CD14-positive monocyte (primary cell): ENCODE measurements at places on chromosomes 7 and 10.

GRCh38 chr10:48245977-48246376 lies 28.5 kb downstream of the FRMPD2 start:
- DNase-seq: no peak

GRCh38 chr7:129218514-129219062 lies 6.2 kb upstream of the AHCYL2 start:
- DNase-seq: peak; percentile 78

DNA sequence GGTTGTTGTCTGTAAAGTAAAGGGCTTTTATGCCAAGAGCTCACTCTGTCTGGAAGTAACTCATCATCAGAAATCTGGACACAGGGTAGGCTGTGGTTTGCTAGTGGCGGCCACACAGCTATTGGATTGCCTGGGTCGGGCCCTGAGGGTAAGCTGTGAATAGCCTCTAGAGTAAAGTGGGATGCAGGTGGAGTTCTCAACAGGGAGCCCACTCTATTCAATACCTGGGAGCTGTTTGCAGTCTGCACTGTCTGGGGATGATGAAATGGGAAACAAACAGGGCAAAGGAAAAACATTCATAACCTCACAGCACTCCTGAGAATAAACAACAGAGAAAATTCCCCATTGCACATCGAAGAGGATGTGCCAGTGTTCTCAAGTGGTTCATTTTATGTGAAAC lies 582.6 kb downstream of the CALN1 start:
- no peak for DNase-seq

DNA sequence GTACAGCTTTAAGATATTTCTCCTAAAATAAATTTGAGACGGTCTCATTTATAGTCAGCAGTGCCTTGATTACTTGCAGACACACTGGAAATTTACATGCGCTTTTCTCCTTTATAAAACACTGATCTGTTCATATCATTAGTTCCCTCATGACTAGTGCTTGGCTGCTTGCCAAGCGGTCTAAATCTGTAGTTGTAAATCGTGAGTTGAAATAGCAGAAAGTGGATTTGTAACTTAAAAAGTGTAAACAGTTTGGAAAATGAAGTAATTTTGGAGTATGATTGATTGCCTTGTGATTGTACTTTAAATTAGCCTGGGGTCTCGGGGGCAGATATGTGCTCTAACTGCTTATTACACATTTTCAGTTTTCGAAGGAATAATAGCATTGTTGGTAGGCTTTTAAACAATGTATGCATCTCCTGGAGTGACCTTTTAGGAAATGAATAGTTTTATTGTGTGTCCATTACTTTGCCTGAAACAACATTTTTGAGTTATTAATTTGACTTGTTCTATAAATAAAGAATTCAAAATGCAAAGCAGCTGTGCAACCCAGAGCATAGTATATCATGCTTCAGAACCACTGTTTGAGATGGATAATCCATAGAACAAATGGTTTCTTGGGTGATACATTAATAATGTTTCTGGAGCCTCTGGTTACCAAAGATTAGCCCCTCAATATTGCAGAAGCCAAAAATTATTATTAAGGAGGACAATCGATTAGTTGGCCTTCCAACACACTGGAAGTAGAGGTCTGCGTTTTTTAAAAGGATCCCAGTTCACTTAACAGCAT lies 73.3 kb downstream of the ARID5B start:
- DNase-seq: no peak

GRCh38 chr7:70142247-70142932 lies 544.1 kb downstream of the AUTS2 start:
- DNase-seq: no peak

- no peak for DNase-seq
Measured at GRCh38 chr7:136074843-136075242, 97.7 kb upstream of the MTPN start.

DNA sequence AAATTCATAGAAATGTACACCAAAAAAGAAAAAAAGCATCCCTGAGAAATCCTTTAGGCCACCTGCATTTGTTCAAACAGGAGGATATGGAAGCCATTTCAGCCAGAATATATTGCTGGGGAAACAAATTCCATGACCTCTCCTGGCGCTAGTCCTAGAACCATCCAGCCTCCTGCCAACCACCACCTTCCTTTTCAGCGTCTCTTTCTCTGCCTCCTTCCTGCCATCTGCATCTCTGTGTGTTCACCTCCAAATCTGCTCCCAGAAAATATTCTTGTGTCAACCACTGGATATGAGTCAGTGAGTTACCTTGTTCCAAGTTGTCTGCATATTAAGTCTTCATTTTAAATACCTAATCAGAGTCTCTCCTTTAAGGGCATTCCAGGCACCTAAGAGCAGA lies 50.6 kb upstream of the NPY start:
- no peak for DNase-seq

DNA sequence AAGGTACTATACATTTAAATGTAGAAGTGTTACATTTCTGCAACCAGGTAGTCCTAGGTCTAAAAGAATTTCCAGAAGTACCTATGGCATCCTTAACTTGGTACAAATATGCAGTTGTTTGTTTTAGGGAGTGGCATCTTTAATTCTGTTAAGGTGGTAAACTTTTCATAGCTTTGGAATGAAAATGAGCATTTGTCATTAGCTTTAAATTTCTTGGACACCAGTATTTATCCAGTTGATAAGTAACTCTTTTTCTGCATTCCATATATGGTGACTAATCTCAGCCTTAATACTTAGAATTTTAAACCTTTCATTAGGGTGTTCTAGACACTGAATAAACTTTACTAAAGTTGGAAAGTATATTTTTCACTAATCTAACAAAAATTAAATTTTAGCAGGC lies 10.8 kb downstream of the SLF2 start:
- DNase-seq: no peak

- no peak for DNase-seq
Measured at GRCh38 chr7:33757563-33758165, 147.7 kb upstream of the BMPER start.

DNA sequence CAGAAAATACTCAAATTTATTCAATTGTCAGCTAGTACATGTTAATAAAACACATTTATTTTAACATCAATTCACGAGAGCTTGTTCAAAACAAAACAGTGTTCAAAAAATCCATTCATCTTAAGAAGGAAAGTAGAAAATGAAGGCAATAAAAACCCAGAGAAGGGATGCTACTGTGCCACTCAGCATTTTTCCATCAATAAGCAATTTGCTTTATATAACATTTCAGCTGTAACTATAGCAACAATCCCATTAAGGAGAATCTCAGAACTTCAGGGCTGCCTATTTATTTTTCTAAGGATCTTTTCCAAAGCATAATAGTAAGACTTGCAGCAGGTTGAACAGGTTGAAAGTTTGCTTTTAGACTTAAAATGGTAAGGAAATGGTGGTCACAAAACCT lies 190.5 kb downstream of the PCLO start:
- no peak for DNase-seq

DNA sequence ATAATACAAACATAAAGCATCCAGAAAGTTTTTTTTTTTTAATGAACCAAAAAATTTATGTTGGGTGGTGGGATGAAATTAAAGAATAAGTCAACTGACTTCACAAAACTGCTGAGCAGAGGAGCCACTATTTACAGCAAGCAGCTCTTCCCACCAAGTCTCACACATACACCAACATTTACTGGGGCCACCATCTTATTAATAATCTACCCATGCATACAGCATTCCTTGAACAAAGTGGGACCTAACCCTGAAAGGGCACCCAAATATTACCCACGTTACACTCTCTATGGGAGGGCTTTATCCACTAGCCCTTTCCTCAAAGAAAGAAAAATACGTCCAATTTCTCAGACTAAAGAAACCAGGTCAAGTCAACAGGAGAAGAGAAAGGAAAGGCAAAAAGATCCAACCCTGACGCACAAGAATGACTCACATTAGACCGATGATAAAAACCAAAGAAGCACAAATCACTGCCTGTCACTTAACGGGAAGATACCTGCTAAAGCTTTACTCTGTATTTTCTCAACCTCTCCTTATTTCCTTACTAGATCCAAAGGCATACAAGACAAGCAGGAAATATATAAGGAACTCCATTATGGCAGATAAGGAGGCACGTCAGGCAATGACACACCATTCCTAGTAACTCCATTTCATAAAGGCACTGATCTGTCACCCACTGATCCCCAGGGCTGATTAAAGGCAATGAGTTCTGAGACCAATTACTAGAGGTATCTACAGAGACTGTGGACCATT lies 141.8 kb upstream of the ASAH2 start:
- no peak for DNase-seq

DNA sequence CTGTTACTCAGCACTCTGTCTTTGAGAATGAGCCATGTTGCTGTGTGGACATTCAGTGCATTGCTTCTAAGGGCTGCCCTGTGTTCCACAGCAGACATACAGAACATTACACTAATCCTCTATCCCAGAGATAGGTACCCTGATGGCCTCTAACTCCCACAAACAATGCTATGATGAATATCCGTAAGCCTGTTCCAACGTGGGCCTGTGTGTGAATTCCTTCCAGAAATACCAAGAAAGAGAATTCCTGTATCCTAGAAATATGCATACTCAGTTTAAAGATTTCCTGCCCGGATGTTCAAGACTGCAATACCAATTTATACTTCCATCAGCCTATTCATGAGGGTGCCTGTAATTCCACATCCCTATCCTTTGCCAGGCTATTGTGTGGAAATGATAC lies 21.3 kb upstream of the ST8SIA6 start:
- no peak for DNase-seq

DNA sequence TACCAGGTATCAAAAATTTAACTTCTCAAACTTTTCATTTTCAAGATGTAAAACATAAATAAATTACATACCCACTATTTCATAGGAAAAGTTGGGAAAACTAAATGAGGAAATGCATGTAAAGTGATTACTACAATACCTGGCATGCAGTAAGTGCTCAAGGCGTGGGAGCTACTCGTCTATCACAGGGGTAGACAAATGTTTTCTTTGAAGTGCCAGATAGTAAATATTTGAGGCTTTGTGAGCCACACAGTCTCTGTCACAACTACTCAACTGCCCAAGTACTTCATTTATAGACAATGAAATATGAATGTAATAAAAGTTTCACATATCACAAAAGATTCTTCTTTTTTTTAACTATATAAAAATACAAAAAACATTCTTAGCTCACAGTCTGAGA lies 96.4 kb upstream of the PCGF5 start:
- no peak for DNase-seq

- no peak for DNase-seq
Measured at GRCh38 chr10:89609833-89610346, 35.2 kb downstream of the PANK1 start.

DNA sequence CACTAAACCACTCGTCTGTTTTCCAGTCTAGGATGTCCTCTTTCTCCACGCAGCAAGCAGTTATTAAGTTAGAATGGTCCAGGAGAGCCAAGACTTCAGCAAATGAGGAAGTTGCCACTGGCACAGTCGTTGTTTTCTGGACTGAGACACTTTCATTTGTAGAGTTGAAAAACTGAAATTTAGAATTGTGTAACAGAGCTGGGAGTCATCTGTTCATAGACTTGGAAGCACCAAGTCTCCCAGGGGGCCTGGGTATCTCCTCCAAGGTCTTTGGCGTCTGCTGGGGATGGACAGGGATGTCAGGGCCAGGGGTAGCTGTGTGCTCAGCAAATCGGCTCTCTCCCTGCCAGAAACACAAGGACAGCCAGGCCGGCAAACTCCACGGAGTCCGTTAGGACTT lies 208.4 kb downstream of the FANK1 start:
- DNase-seq: peak; percentile 44

DNA sequence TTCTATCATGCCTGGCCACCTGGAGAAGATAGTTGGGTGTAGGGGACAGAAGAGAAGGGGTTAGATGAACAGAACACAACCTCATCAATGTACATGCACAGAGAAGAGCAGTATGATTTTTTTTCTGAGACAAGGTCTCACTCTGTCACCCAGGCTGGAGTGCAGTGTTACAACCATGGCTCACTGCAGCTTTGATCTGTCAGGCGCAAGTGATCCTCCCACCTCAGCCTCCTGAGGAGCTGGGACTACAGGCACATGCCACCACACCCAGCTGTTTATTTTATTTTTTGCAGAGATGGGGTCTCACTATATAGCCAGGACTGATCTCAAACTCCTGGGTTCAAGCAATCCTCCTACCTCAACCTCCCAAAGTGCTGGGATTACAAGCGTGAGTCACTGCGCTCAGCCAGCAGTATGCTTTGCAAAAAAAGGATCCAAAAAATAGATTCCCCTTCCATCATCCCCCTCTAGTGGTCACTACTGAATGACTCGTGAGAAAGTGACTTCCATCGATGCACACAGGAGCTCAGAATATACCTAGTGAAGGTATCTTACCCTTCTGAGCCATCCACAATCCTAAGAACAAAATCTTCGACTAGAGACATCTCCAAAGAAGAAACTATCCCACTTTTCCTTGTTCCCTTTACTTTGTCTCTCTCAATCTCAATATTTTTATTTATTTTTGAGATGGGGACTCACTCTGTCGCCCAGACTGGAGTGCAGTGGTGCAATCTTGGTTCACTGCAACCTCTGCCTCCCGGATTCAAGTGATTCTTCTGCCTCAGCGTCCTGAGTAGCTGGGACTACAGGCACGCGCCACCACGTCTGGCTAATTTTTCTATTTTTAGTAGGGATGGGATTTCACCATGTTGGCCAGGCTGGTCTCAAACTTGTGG lies 21.0 kb downstream of the ZCWPW1 start:
- peak; percentile 76 for DNase-seq

- DNase-seq: no peak
Measured at GRCh38 chr10:74151879-74152722, 1.1 kb downstream of the ADK start.

GRCh38 chr7:47814905-47815613 lies 133.2 kb downstream of the PKD1L1 start:
- DNase-seq: no peak

DNA sequence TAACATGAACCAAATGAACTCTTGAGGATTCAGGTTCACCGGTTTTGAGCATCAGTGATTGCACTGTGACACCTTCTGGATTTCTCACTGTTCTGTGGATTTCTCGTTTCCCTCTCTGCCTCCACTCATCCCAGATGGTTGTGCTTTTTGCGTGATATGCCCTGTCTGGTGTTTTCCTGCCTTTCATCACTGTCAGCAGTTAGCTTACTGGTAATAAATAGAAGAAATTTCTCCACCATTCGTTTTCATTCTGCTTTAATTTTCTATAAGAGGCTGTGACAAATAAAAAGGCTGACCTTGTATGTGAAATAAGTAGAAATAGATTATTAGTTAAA lies 16.2 kb downstream of the BPGM start:
- DNase-seq: no peak
